ENCODE measurements at places on chromosomes 2 and 18.

DNA sequence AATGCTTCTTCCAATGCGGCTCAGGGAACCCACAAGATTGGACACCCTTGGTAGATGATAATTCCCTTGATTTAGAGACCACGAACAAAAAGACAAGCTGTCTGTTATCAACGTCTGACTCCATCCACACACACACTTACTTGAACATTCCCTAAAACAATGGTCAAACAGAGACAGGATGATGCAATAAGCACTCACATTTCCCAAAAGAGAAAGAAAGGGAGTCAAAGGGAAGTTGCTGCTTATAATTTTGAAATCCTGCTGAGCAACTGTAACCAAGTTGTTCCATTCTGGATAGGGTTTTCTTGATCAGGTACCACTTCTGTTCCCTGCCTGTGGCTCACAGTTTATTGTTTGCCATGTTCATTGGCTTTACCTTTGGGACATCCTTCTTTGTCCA, 571.3 kb upstream of the CNTNAP5 start:
- no peaks in the 10 kb centered on the region for H3K27me3 ChIP-seq
- no peaks in the 10 kb centered on the region for H3K4me1 ChIP-seq
- H3K27ac ChIP-seq: no peak overlapping the region
- no peaks in the 10 kb centered on the region for H3K36me3 ChIP-seq
- no peak for DNase-seq

GRCh38 chr2:177348733-177349693, 43.6 kb upstream of the AGPS start:
- H3K27ac ChIP-seq: no peak overlapping the region
- peaks cover 7% of the 10 kb centered on the region for H3K4me1 ChIP-seq
- no peaks in the 10 kb centered on the region for H3K27me3 ChIP-seq

- no peak for DNase-seq
- no peak overlapping the region for H3K27ac ChIP-seq
- peaks cover 3% of the 10 kb centered on the region for H3K4me1 ChIP-seq
Observed at GRCh38 chr2:55929476-55929875, 5.9 kb upstream of the EFEMP1 start.

DNA sequence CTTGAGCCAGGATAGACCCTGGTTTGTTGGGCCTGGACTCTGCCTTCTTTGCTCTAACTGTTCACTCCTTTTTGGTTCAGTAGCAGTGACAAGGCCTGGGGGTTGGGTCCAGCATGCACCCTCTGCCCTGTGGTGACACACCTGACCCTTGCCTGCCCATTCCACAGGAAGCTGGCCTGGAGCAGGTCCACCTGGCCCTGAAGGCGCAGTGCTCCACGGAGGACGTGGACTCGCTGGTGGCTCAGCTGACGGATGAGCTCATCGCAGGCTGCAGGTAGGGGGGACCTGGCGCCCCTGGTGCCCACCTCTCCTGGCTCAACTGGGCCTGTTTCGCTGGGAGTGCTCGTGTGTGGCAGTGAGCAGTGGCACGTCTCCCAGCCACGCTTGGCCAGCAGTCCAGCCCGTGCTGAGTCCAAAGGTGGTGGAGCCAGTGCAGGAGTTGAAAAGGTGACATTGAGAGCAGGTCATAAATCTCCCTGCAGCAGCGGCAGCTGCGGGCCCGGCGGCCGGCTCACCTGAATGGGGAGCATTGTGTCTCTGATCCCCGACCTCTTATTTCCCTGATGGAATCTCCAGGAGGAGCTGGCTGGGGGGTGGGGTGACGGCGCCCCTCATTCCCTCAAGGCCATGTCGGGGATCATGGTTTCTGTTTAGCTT, 102.6 kb downstream of the DYSF start:
- no peak overlapping the region for H3K4me3 ChIP-seq
- no peaks in the 10 kb centered on the region for H3K4me1 ChIP-seq
- no peaks in the 10 kb centered on the region for H3K36me3 ChIP-seq
- no peak for DNase-seq
- H3K27ac ChIP-seq: no peak overlapping the region
- H3K27me3 ChIP-seq: peaks cover 11% of the 10 kb centered on the region

- no peaks in the 10 kb centered on the region for H3K27me3 ChIP-seq
- H3K36me3 ChIP-seq: no peaks in the 10 kb centered on the region
- no peaks in the 10 kb centered on the region for H3K4me1 ChIP-seq
- DNase-seq: no peak
- H3K4me3 ChIP-seq: no peak overlapping the region
Observed at GRCh38 chr18:40851014-40851429, 1104.0 kb upstream of the PIK3C3 start.

DNA sequence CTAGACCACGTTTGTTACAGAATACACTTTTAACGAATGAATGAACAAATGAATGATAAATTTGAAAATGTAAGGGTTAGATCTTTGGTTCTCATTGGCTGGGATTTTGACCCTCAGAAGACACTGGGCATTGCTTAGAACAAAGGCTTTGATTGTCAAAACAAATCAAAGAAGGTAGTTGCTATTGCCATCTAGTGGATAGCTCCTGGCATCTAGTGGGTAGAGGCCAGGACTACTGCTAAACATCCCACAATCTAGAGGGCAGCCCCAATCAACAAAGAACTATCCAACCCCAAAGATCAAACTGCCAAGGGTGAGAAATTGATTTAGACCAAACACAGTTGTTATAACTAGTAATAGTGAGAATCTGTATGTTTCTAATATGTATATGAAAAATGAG, 552.3 kb downstream of the KCNJ3 start:
- no peaks in the 10 kb centered on the region for H3K27me3 ChIP-seq
- DNase-seq: no peak
- H3K4me3 ChIP-seq: no peak overlapping the region
- H3K36me3 ChIP-seq: no peaks in the 10 kb centered on the region
- H3K27ac ChIP-seq: no peak overlapping the region
- H3K4me1 ChIP-seq: no peaks in the 10 kb centered on the region

DNA sequence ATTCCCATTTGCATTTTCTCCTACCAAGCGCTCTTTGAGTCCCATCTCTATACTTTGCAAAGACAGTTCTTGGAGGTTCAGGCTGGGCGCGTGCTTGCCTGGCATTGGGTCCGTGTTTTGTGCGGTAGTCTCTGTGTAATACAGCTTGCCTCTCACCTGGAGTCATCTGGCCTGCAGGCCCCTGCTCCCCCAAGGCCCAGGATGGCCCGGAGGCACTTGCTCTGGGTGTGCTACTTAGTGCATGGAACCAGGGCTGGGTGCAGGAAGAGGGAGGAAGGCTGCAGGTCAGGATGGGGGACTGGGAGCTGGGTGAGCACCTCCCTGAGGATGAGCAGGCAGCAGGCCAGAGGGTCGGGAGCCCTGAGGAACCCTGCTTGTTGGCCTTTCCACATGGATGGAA, 220.9 kb downstream of the LDLRAD4 start:
- peaks cover 7% of the 10 kb centered on the region for H3K4me1 ChIP-seq
- no peaks in the 10 kb centered on the region for H3K36me3 ChIP-seq
- no peak for DNase-seq
- H3K4me3 ChIP-seq: no peak overlapping the region
- H3K27me3 ChIP-seq: peaks cover 5% of the 10 kb centered on the region

DNA sequence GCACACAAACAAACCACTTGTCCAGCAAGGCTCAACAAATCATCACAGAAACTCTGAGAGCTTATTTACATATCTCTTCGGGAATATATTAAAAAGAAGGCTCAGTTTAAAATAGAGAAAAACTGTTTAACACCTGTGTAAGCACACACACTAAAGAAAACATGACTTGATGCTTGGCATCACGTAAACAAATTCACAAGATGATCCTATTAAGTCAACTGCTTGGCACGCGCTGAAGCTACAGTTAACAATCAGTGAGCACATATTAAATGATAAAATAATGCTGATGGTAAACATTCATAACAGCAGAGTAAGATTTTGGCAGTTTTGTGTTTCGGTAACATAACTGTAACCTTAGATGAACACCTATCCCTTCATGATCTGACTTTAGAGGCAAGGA, 4.3 kb upstream of the HES6 start:
- H3K4me3 ChIP-seq: no peak overlapping the region
- peaks cover 2% of the 10 kb centered on the region for H3K27me3 ChIP-seq
- H3K36me3 ChIP-seq: peaks cover 15% of the 10 kb centered on the region
- peaks cover 5% of the 10 kb centered on the region for H3K4me1 ChIP-seq
- no peak for DNase-seq

DNA sequence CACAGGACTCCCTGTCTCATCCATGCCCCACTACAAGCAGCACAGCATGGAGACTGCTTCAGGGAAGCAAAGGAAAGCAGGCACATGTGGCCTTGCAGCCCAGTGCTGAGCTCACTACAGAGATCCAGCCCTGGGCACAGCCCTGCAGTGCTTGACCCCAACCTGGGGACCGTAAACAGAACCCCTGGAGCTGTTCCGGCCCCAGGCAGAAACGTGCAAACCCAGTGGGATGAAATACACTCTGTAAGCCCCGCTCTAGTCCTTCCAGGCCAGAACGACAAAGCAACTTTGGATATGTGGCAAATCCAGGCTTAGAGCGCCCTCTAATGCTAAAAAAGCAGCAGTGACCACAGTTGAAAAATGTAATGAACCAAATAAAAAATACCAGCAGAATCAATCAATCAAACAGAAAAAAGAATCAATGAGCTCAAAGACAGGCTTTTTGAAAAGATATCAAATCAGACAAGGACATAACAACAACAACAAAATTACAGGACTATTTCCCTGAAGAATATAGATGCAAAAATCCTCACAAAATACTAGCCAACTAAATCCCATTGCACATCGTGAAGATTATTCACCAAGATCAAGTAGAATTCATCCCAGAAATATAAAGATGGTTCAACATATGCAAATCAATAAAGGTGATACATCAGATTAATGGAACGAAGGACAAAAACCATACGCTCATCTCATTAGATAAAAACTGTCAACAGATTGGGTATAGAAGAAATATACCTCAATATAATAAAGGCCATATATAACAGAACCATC, 45.6 kb downstream of the ZNF519 start:
- H3K27me3 ChIP-seq: no peaks in the 10 kb centered on the region
- H3K36me3 ChIP-seq: no peaks in the 10 kb centered on the region
- no peak overlapping the region for H3K4me3 ChIP-seq
- peak; percentile 4 for DNase-seq
- no peaks in the 10 kb centered on the region for H3K4me1 ChIP-seq
- no peak overlapping the region for H3K27ac ChIP-seq

- H3K27ac ChIP-seq: peak overlapping the region; percentile 14
- H3K4me1 ChIP-seq: peaks cover 21% of the 10 kb centered on the region
- no peak overlapping the region for H3K4me3 ChIP-seq
- no peaks in the 10 kb centered on the region for H3K27me3 ChIP-seq
- DNase-seq: no peak
Observed at GRCh38 chr2:27127883-27128667, 4.5 kb downstream of the ABHD1 start.

All from memory B cell (primary cell).